ENCODE measurements at places on chromosomes 3 and 15.

GRCh38 chr3:49794926-49795905 lies 4.5 kb downstream of the CDHR4 start:
- no peak for DNase-seq

- no peak for DNase-seq
Measured at GRCh38 chr3:39744746-39745145, 64.7 kb upstream of the MYRIP start.

DNA sequence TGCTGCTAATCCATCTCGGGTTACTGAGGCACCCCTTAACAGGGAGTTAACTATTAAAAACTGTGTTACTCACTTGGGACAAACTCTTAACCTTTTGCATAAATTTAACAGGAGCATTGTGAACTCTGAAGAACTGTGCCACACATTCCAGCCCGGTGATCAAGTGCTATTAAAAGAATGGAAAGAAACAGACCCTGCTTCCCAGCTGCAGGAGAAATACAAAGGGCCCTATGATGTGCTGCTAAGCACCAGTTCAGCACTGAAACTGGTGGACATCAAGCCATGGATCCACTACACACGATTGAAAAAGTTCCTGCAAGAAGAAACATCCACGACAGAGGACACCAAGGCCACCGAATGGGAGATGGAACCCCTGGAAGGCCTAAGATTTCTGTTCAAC lies 114.7 kb upstream of the PLCL2 start:
- no peak for DNase-seq

DNA sequence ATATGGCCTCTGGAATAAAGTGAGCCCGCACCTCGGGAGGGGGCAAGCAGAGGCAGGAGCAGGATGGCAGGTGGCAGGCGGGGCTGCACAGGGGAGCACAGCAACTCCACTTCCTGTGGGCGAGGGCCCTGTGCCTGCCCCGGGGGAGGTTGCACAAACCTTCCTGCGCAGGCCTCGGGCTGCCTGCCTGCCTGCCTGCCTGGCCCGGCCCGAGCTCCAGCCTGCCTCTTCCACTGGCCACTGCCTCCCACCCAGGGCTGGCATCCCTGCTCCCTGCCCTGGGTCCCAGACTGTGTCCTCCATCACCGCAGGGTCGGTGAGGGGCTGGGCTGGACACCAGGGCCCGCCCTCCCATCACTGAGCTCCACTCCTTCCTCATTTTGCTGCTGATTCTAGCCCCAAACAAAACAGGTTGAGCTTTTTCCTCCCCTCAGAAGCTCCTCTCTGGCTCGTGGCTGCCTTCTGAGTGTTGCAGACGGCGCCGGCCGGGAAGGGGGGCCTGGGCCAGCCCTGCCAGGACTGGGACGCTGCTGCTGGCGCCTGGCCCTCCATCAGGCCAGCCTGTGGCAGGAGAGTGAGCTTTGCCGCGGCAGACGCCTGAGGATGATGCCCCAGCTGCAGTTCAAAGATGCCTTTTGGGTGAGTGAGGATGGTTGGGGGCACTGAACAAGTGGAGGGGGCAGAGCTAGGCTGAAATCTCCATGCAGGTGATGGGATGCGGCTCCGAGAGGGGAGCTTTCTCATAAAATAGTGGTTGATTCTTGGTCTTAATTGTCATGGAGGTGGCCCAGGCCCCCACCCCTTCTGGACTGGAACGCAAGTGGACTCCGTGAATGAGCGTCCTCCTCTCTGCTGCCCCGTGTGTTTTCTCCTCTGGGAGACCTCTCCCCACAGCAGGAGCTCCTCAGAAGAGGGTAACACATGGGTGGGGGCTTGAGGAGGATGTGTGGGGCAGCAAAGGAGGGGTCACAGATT lies at the start of gene PSTPIP1:
Gene PSTPIP1 (plus strand): TSS at position 156 of the 975 bp plus-strand sequence. CDS start 448 bp downstream, at position 604.
- peak; percentile 63 for DNase-seq

DNA sequence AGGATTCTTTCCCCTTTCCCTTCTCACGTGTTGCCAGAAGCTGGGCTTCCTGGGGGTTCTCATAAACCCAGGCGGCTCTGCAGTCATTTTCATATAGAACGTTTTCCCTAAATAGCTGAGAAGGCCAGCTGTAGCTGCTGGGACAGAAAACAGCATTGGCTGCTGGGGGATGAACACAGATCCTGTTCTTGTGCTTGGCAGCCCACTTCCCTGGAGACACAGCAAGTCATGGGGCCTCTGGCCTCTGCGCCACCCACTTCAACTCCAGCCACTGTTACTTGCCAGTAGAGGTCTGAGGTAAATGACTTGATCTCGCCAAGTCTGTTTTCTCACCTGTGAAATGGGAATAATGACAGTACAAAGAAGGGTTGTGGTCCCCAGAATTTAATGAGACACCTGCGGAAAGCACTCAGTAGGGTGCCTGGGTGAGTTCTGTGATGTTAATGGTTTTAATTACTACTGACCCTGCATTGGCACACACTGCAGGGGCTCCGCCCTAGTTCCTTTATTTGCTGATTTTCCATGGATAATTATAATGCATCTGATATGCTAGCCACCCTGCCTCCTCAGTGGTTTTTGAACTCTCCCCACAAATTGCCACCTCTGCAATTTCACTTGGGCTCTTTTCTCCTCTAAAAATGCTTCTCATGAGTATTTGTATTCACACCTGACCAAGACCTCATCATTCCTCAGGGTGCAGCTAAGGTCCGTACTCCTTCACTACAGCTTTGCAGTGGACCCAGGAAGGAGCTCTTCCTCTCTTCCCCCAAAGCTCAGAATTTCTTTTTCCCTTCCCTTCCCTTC lies 274.7 kb downstream of the RPLP1 start:
- DNase-seq = no peak

GRCh38 chr3:168598250-168598649 lies 502.5 kb upstream of the GOLIM4 start:
- no peak for DNase-seq

DNA sequence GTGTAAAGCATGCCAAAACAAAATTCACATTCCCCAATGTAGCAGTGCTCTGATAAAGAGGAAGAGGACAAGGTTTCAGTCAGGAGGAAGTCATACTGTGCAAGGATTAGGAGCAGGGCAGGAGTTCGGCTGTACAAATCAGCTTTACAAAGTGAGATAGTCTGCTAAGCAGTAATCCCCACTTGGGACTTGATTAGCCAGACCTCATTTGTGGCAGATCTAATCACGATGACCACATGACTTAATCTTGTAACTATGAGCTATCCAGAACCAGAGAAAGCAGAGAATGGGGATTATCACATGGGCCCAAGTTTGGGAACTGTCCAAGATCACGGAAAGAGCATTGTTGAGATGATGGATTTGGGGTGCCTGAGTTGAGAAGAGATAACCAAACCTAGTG lies 7.8 kb downstream of the DCBLD2 start:
- no peak for DNase-seq

DNA sequence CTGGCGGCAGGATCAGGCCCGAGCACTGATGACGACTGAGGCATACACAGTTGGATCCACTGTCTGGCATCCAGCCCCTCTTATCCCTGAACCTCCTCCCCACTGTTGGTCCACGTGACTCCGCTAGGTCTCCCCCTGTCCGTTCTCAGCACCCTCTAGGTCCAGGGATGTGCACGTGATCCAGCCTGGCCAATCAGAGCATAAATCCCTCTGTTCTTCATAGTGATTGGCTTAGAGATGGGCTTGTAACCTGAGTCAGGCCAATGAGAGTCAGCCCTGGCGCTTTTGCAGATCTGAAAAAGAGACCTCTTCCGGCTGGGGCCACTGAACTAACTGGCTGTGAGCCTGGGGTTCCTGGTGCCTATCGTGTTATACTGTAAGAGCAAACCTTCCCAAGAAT lies 20.5 kb upstream of the IQSEC1 start:
- no peak for DNase-seq

- DNase-seq = no peak
Measured at GRCh38 chr3:114411190-114411668, 117.4 kb downstream of the TIGIT start.

GRCh38 chr15:78093242-78094020 lies 1.1 kb downstream of the SH2D7 start:
- no peak for DNase-seq

GRCh38 chr3:58063022-58063815 lies 55.0 kb downstream of the FLNB start:
- DNase-seq = no peak

DNA sequence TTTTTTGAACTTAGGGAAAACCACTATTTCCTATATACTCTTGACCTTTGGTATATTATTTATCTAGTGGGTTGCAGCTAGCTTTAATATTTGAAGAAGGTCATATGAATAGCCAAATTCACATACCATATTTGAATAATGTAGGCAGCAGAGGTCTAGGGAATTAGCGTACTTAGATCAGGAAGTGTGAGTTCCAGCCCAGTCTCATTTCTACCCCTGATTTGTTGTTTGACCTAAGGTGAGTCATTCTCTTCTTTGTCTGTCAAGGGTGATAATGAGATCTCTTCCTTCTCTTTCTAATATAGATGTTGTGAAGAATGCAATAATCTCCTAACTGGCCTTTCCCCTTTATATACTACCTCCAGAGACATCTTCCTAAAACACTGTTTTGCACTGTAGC lies 36.6 kb upstream of the ZPLD1 start:
- no peak for DNase-seq

DNA sequence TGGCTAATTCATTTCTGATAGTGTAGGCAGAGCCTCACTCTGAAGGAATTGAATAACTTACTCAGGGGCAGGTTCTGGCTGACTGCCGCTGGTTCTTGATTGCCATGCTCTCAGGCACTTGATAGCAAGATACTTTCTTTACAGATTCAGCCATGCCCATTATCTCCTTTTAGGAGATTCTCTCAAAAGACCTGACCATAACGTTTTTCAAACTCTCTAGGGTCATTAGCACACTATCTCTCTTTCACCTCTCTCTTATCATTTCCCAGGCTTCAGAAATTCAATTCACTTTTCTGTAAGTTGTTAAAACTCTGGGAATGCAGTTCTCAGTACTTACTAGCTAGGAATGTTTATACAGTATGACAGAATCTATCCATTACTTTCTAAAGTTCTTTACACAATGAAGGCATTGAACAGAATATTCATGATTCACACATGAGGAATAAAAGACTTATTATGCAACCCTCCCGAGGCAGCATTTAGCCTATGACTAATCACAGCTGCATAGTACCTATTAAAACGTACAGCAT lies 850.3 kb upstream of the CADM2 start:
- no peak for DNase-seq

DNA sequence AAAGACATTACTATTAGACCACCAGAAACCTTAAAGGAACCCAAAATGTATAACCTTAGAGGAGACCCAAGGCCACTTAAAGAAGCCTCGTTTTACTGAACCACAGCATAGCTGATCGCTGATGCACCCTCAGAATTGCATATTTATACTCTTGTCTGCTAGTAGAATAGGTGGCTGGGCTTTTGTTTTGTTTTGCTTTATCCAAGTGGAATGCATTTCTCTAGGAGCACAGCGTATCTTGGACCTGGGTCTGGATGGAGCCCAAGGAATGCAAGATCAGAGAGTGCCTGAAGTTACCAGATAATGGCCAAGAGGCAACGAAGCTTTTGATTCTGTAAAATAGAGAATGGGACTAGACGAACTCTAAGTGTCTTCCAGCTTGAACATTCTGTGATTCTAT lies 129.2 kb upstream of the COL8A1 start:
- DNase-seq = no peak
